Left lung (tissue), 14 donors: ENCODE measurements at places on chromosomes 11 and 22. TPM values are rescaled to one million over a fixed set of nuclear protein-coding genes. Genes with fewer than 3 reads are reported as not detected.

Gene SHISAL1
- 0.84 TPM for total RNA-seq

DNA sequence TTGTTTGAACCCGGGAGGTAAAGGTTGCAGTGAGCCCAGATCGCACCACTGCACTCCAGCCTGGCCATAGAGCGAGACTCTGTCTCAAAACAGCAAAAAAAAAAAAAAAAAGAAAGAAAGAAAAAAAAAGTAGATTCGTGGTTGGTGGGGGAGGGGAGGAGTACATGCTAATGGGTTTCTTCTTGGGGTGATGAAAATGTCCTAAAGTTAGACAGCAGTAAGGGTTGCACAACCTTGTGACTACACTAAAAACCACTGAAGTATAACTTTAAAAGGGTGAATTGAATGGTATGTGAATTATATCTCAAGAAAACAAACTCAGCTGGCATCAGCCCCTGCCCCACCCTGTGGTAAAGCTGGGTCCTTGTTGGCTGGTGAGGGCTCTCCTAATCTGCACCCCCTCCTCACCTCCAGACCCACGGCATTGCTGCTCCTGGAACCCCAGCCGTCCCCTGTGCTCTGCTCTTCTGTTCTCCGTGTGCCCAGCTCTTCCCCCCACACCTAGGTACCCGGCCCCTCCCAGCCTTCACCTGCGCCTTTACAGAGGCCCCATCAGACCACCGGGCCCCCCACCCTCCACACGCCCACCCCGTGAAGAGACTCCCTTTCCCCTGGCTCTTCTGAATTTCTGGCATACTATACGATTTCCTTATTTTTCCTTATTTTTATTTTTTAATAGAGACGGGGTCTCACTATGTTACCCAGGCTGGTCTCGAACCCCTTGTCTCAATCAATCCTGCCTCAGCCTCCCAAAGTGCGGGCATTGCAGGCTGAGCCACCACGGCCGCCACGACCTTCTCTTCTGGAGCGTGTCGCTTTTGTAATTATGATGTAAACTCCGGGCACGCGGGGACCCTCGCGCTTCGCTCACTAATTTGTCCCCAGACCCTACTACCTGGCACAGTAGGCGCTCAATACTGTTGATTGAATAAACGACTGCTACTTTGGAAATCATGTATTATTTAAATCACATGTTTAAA lies 924 bp upstream of the FADD start:
- no peak for DNase-seq

DNA sequence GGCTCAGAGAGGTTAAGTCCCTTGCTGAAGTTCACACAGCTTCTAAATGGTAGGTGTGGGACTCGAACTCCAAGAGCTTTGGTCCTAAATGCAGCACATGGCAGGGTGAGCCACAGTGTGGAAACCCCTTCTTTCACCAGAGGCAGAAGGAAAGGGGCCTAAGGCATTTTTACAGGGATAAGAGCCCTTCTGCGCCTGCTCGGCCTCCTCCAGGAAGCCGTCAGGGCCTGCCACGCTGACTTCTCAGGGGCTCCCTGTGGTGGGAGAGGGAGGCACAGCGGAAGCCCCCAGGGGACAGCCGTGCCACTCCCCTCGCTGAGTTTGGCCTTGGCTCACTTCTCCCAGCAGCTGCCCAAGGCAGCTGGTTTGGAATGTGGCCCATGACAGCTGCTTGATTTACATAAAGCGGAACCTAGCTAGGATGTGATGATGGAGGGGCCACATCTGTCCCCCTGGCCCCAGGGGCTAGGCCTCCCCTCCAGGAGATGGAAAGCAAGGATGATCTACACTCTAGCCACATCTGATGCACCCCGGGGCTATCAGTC lies 35.4 kb downstream of the CD82 start:
- DNase-seq, result no peak

DNA sequence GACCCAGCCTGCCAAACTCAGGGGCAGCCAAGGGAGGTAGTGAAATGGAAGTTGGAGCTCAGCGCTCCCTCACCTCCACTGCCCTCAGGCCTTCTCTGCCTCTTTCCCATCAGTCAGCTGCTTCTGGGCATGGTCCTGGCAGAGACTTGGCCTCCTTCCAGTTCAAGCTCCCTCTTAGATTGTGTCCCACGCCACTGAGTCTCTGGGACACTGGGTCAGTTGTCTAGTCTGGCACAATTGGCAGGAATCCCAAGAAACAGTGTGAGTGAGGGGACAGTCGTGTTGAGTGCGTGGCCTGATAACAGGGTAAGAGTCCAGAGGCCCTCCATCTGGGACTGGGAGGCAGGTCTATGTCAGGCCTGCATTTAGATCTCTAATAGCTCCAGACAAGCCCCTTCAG lies 7.1 kb upstream of the SLC35E4 start:
- DNase-seq, result no peak

DNA sequence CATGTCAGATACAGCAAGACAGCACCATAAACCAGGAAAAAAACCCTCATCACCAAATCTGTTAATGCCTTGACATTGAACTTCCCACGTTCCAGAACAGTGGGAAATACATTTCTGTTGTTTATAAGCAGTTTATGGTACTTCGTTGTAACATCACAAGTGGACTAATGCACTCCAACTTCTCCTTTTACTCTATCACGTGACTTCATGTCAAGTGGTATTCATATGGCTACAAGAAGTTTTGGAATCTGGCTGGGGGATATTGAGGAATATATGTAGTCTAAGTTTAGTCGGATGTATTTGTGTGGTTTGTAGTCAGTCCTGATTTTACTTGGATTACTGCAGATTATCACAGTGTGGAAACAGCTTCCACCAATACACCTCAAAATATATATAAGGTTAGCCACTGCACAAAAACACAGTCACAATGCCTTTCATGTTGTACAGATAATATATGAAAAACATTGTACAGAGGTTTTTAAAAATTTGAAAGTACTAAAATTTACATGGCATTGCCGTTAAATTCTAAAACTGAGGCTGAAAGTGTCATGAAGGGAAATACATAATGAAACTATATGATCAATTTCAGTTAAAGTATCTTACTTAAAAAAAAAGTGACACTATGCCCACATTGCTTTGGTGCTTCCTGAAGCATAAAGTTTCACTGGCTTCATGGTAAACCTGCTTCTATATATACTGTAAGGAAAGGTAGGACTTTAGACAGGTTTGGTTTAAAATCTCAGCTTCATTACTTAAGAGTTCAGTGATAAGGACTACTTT lies 134.1 kb downstream of the CASP12 start:
- DNase-seq, result no peak

DNA sequence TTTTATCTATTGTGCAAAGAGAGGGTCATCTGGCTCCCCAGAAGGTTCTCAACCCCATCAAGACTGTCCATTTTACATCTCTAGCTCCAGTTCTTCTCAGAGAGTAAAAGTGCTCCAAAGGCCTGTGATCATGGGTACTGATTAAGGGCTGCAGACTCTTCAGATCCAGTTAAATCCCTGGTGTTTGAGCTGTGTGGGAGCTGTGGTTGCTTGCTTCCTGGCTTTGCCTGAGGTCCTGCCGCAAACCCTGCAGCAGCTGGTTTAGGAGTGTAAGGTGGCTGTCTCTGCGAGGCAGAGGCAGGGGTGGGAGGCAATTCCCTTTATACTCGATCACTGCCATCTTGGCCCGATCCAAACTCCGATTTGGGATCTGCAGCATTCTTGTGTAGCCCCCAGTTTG lies 1.2 kb downstream of the MRPL17 start:
- no peak for DNase-seq

GRCh38 chr11:128196235-128196634 lies 391.1 kb downstream of the ETS1 start:
- DNase-seq, result no peak

DNA sequence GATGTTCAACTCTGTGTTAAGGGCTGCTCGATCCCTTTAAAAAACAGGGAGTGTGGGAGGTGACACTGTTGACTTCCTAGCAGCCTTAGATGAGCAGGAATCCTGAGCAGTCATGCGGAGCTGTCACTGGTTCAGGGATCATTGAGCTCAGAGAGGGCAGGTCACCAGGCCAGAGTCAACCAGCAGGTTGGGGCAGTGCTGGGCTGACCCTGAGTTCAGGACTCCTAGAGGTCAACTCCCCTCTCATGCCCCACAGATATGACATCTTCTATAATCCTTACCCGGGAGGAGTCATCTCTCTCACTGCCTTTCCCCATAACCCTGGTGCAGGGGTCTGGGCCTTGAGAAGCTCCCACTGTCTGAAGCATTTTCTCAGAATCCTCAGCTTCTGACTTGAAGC lies 12.9 kb upstream of the WNT11 start:
- DNase-seq, result no peak
